ENCODE measurements at places on chromosomes 16 and 17. TPM values are rescaled to one million over a fixed set of nuclear protein-coding genes. Genes with fewer than 3 reads are reported as not detected.

Gene KRTAP4-5
- not detected for polyA plus RNA-seq

Gene MYH1
- not detected for polyA plus RNA-seq

Gene ZFHX3
- polyA plus RNA-seq: 1.4 TPM

Gene TUBG1
- 35.1 TPM for polyA plus RNA-seq

Gene P3H4
- polyA plus RNA-seq: 5.9 TPM

Gene CDIP1
- 39.4 TPM for polyA plus RNA-seq

Gene TBC1D3
- not detected for polyA plus RNA-seq

Gene VTN
- polyA plus RNA-seq: not detected

Gene HAS3
- polyA plus RNA-seq: 143 TPM

Gene SEC14L5
- polyA plus RNA-seq: 0.04 TPM

Gene P4HB
- polyA plus RNA-seq: 75.2 TPM

Gene TP53TG3
- polyA plus RNA-seq: not detected

Gene KDM6B
- polyA plus RNA-seq: 1.6 TPM

Gene ANKFN1
- 0.06 TPM for polyA plus RNA-seq

Gene NPIPB12
- 11.1 TPM for polyA plus RNA-seq

Gene ITGAD
- polyA plus RNA-seq: not detected

Gene SOST
- polyA plus RNA-seq: 0.04 TPM

Gene TBX6
- 0.06 TPM for polyA plus RNA-seq

Gene GUCY2D
- 0.42 TPM for polyA plus RNA-seq

Gene SOCS7
- polyA plus RNA-seq: 7.9 TPM

Gene KRT36
- polyA plus RNA-seq: not detected

Gene POLR3E
- polyA plus RNA-seq: 83.3 TPM

Gene ABCA10
- 0.46 TPM for polyA plus RNA-seq

Gene DNAJA2
- polyA plus RNA-seq: 36.3 TPM

Gene CNTD1
- not detected for polyA plus RNA-seq

Gene KCNJ18
- not detected for polyA plus RNA-seq

Gene SLC38A8
- polyA plus RNA-seq: not detected

Gene ANKRD40CL
- polyA plus RNA-seq: not detected

Gene CCL11
- polyA plus RNA-seq: not detected

Gene AIPL1
- not detected for polyA plus RNA-seq

Gene TBC1D26
- polyA plus RNA-seq: not detected

Gene HNF1B
- polyA plus RNA-seq: not detected

Gene SLX1A
- polyA plus RNA-seq: 2.3 TPM
